ENCODE measurements at places on chromosomes 11 and 22. TPM values are rescaled to one million over a fixed set of nuclear protein-coding genes. Genes with fewer than 3 reads are reported as not detected.

DNA sequence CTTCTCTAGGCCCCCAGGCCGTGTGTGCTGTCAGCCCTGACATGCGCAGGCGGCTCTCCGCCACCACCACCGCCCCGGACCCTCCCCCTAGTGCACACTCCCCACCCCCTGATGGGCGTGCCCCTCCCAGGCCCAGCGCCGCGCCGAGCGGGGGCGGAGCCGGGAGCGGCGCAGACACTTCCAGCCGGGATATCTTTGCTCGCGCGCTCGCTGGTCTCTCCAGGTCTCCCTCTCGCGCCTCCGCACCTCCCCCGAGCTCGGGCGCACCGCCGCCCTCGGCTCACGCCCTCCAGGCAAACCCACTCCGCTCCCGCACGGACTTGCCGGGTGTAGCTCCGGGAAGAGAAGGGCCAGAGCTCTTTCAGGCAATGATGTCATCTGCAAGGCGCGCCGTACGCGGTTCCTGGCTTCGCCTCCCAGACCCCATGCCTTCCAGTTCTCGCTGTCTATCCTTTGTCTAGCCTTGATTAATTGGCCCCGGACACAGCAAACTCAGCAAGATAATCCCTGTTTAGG lies at the start of gene SCN3B:
Gene SCN3B (minus strand): TSS at position 59 of the 516 bp plus-strand sequence. CDS start 823 bp downstream, outside the sequence.
- DNase-seq = no peak

DNA sequence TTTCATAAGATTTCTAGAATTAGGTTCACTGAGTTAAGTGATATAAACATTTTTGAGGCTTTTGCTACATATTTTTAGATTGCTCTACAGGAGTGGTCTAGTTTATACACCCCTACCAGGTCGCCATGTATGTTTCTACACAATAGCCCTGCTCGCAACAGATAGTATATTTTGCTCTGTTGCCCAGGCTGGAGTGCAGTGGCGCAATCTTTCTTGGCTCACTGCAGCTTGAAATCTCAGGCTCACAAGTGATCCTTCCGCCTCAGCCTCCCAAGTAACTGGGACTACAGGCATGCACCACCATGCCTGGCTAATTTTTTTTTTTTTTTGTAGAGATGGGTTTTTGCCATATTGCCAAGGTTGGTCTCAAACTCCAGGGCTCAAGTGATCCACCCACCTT lies 10.4 kb downstream of the ZNRF3 start:
- no peak for DNase-seq

GRCh38 chr11:114569801-114570200 lies 10.1 kb upstream of the NXPE1 start:
- DNase-seq = no peak

GRCh38 chr11:134542401-134543165 lies 130.5 kb upstream of the B3GAT1 start:
- DNase-seq = no peak

SORL1 gene
- total RNA-seq = 241 TPM

FREY1 gene
- 5.7 TPM for total RNA-seq

GRCh38 chr11:64230985-64231365 lies 627 bp downstream of the DNAJC4 start:
- DNase-seq = no peak

GRCh38 chr11:30853439-30853838 lies 267.3 kb upstream of the MPPED2 start:
- no peak for DNase-seq

GRCh38 chr11:117519170-117519569 lies 191.5 kb downstream of the CEP164 start:
- no peak for DNase-seq

- DNase-seq = no peak
Observed at GRCh38 chr11:63042596-63042995, 27.0 kb upstream of the SLC22A8 start.

- DNase-seq = peak; percentile 83
Observed at GRCh38 chr22:37166675-37167066, 17.0 kb upstream of the IL2RB start.

DNA sequence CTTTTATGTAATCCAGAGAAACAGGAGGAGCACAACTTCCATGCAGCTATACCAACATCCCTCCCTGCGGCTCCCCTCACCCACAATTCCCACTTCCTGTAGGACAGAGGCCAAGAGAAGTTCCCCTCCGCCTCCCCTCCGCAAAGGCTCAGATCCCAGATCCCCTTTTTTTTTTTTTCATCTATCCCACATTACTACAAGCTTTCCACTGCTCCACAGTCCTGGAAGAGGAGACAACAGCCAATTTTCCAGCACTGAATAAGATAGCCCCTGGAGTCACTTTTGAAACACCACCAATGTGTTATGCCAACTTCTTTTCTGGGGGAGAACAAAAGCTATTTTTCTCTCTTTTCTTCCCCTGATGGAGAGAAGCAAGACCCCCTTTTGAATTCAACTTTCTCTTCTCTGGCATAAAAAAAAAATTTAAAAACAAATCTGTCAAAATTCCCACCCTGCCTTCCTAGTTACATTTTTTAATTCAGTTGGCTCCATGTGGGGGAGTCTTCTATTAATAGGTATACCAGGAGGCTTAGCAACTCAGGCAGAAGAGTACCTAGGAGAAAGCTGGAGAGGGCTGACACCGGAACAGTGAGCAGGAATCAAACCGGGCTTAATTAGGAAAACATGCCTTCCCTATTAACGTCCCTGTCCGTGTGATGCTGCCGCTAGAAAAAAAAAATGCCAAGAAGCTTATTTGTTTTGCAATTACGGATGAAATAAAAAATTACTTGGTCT lies 543.4 kb downstream of the BUD13 start:
- DNase-seq = no peak

HEPN1 gene
- not detected for total RNA-seq

- DNase-seq = no peak
Observed at GRCh38 chr11:33588056-33588455, 112.6 kb downstream of the C11orf91 start.

FZD4 gene
- not detected for total RNA-seq

- no peak for DNase-seq
Observed at GRCh38 chr11:124869856-124870387, 4.7 kb downstream of the ROBO3 start.

OR51E1 gene
- total RNA-seq = not detected

OR52N4 gene
- total RNA-seq = 0.50 TPM

DNA sequence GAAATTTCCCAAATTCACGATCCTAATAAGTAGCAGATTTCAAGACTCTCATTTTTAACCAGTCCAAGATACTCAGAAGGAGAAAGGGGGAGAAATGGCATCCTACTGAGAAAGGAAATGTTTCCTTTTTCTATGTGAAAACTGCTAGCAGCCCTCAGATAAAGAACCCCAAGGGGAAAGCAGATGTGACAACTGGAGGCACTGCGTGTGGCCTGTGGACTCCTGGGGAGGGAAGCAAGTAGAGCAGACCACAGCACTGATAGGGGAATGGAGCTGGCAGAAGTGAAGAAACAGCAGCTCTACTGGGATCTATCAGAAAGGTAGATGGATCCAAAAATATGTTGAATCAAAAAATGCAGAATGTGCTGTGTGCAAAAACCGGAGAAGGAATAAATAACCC lies 239.7 kb upstream of the API5 start:
- DNase-seq = no peak

- DNase-seq = no peak
Observed at GRCh38 chr11:66866511-66866986, 9.7 kb downstream of the LRFN4 start.

DNA sequence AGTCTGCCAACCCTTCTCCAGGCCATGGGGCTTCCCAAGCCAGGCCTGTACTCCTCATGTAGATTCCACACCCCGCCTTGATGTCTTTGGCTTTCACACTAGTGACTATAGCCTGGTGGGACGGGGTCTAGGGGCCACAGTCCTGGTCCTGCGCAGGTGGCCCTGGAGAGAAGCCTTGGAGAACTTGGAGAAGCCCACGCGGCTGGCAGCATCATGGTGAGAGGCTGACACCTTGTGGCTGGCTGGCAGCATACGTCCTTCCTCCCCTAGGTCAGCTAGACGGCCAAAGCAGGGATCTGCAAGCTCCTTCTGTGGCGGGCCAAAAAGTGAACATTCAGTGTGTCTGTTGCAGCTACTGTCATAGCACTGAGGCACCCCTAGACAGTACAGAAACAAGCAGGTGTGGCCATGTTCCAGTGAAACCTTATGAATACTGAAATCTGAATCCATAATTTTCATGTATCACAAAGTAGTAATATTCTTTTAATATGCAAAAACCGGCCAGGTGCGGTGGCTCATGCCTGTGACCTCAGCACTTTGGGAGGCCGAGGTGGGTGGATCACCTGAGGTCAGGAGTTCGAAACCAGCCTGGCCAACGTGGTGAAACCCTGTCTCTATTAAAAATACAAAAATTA lies 42.0 kb downstream of the FAM83F start:
- peak; percentile 25 for DNase-seq

OR51B2 gene
- not detected for total RNA-seq

DNA sequence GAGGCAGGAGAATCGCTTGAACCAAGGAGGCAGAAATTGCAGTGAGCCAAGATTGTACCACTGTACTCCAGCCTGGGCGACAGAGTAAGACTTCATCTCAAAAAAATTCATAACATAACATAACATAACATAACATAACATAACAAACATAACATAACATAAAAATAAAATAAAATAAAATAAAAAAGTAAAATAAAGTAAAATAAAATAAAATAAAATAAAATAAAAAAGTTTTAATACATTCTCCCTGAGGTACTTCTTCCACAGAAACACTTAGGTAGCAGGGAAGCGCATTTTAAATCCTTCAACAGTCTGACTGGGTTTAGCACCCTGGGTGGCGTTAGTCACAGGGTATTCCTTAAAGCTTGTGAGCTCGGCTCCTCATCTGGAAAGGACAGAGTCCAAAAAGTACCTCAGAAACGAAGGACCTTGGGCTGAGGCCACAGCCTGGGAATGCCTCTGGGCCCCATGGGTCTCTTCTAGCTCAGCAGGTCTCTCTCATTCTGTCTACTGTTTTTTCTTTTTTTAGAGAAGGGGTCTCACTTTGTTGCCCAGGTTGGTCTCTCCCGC lies 41.7 kb downstream of the MICAL3 start:
- DNase-seq = no peak

DNA sequence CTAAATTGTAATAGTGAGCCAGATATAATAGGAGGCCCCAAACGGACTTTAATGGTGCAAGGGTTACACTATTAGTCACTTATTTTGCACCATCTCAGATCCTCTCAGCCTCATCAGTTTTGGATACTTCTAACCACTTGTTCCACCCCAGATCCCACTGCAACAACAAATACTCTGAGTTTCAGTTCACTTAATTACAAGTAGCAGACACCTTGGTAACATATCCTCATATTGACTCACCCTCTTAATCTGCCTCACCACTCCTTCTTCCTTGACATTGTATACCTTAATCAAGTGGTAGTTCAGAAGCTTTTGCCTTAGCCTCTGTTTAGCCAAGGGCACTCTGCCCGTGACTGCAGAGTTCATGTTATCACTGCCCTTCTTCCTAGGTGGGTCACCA lies 256.1 kb upstream of the UBASH3B start:
- DNase-seq = no peak

- DNase-seq = no peak
Observed at GRCh38 chr11:129973809-129974208, 28.8 kb downstream of the PRDM10 start.

- DNase-seq = no peak
Observed at GRCh38 chr11:94315664-94316063, 11.3 kb downstream of the IZUMO1R start.

- no peak for DNase-seq
Observed at GRCh38 chr11:92087725-92088537, 136.7 kb upstream of the FAT3 start.

DNA sequence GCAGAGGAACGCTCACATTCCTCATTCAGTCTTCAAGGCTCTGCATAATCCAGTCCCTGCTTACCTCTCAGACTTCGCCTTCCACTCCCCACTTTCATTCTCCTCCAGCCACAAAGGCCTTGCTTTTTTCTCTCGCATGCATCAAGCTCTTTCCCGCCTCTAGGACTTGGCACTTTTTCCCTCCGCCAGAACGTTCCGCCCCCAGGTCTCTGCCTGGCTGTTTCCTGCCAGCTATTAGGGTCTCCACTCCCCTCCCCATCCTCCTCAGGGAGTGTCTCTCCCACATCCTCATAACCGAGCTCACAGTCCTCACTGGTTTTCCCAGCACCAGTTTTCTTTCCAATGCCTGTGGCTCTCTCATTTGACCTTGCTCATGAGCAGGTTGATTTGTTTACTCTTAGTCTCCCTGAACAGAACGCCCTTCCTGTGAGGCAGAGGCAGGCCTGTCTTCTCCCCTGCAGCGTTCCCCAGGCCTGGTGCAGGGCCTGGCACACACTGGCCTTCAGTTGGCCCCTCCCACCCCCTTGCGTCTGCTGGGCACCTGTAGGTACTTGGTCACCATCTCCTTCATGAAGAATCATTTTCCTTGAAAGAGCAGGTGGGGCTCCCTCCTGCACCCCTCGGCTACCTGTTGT lies 75.2 kb downstream of the RTL6 start:
- DNase-seq = no peak

SLC37A2 gene
- 0.34 TPM for total RNA-seq

Data from CD4-positive, alpha-beta T cell (primary cell).